ENCODE measurements at places on chromosomes 4 and X. TPM values are rescaled to one million over a fixed set of nuclear protein-coding genes. Genes with fewer than 3 reads are reported as not detected.

The UNC5C gene
- total RNA-seq: 0.28 TPM

The CT45A1 gene
- total RNA-seq: not detected

The YY2 gene
- total RNA-seq: 1.00 TPM

The BMX gene
- total RNA-seq: 0.14 TPM

The GIMD1 gene
- not detected for total RNA-seq

The APELA gene
- total RNA-seq: not detected

The ZNF630 gene
- total RNA-seq: 2.1 TPM
